Activated CD4-positive, alpha-beta memory T cell treated with anti-CD3 and anti-CD28 coated beads for 36 hours (primary cell): ENCODE measurements at places on chromosomes 6 and 20.

- DNase-seq: no peak
Observed at GRCh38 chr20:63356931-63357879, 3.9 kb downstream of the CHRNA4 start.

DNA sequence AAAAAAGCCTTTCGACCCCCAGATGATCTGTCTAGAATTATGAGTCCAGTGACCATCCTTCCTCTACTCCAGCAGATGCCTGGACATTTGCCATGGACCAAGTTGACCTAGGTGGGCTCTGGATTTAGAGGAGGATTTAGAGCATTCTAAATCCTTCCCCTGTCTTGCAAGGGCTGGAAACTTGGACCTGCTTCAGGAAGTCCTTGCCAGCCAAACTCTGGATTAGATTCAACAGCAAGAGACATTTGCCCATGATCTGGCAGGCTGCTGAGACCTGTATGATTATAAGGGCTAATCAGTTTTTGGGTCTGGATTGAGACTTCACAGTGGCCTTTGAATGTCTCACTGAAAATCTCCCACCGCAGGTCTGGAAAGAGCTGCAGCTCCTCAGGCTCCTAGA is 13.1 kb upstream of the HDGFL1 start:
- no peak for DNase-seq

- no peak for DNase-seq
Observed at GRCh38 chr6:107079429-107079828, 35.9 kb downstream of the BEND3 start.

DNA sequence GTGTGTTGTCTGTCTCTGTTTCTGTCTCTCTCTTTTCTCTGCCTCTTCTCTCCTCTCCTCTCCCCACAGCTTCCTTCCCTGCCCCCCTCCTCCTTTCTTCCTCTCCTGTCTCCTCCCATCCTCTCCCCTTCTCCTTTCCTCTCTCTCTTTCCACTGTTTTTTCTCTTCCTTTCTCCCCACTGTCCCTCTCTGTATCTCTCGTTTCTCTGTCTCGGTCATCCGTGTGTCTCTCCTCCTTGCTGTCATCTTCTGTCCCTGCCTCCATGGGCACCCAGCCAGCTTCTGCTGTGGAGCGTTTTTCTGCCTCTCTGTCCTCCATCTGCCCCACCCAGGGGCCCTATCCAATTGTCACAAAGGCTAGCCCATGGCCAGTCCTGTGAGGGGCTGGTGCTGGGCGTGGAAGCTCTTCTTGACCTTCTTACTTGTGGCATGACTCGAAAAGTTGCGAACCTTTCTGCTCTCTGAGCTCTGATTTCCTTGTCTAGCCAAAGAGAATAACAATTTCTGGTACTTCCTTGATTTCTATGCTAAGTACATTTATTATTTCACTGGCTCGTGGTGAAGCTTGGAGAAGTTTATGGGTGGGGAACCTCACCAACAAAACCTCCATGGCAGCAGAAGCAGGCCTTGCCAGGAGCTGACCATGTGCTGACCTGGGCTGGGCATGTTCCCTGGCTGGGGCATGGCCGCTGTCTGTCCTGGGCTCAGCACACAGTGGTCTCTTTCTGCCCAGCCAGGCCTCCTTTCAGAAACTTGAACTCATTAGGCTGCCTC is 69.3 kb downstream of the CEBPB start:
- DNase-seq: no peak

- DNase-seq: no peak
Observed at GRCh38 chr20:49361862-49362660, 84.2 kb upstream of the ZNFX1 start.

GRCh38 chr6:38192011-38192410 is 372.5 kb downstream of the ZFAND3 start:
- DNase-seq: no peak

DNA sequence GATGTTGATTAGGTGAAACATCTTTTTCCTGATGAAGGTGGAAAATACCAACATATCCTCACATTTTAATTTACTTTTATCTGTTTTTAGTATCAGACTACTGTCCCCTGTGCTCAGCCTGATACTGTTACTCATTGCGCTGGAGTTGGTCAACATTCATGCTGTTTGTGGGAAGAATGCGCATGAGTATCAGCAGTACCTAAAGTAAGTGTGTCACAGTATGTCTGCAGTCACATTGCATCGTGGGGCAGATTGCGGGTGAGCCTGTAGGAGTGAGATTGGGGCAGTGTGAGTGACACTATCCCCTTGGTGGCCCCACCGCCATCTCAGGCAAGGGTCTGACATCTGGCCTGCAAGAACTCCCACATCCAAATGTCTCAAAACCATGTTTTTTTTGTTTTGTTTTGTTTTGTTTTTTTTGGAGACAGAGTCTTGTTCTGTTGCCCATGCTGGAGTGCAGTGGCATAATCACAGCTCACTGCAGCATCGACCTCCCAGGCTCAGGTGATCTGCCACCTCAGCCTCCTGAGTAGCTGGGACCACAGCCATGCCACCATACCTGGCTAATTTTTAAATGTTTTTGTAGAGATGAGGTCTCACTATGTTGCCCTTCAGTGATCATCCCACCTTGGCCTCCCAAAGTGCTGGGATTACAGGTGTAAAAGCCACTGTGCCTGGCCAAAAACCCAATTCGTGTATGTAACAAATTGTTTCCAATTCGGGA is 27.8 kb downstream of the ERMARD start:
- no peak for DNase-seq

DNA sequence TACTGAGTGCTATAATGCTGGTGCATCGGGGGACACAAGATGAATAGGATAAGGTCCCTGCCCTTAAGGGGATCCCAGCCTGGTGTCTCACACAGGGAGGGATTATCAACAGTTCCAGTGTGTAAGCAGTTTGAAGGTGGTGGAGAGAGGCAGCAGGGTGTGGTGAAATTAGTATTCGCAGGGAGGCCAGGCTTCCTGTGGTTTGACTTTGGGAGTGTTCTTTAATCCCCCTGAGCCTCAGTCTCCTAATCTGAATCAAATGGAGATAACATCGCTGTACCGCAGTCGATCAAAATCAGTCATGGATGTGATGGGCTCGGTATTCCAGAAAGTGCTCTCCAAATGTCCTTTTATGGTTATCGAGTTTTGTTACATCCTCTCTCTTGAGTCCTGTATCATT is 288.1 kb upstream of the SUPT3H start:
- peak; percentile 38 for DNase-seq

GRCh38 chr20:17161673-17162481 is 65.0 kb upstream of the PCSK2 start:
- DNase-seq: no peak

- DNase-seq: no peak
Observed at GRCh38 chr6:163337958-163338357, 76.6 kb upstream of the QKI start.

DNA sequence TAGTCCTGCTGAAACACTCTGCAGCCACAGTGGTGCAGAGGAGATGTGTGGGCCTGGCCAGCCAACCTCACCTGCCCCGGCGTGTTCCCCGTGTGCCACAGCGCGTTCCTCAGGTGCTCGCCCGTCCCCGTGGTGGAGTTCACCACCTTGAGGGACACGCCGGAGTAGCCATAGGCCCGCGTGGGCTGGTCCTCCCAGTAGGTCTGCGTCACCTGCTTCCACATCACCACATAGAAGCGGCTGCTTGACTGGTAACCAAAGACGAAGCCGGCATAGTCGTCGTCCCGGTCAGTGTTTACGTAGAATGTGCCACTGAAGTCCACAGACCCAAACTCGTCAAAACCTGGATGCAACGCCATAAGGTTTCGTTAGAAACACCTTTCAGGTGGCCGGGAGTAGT is 31.5 kb downstream of the THBS2 start:
- DNase-seq: no peak

DNA sequence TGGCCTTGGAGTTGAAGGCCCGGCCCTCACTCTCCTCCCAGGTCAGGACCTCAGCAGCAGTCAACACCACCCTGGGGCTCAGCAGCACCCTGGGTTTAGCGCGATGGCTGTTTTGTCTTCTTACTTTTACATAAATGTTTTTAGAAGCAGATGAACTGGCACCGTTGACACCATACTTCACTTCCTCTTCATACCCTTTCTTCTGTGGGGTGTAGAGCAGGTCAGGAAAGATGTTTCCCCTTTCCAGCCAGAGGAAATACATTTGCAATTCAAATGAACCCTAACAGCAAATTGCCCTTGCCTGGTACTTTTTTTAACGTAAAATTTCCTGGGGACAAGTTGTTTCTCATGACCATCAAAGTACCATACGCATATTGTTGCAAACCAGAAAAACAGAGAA is 54.7 kb upstream of the SNX9 start:
- DNase-seq: no peak

DNA sequence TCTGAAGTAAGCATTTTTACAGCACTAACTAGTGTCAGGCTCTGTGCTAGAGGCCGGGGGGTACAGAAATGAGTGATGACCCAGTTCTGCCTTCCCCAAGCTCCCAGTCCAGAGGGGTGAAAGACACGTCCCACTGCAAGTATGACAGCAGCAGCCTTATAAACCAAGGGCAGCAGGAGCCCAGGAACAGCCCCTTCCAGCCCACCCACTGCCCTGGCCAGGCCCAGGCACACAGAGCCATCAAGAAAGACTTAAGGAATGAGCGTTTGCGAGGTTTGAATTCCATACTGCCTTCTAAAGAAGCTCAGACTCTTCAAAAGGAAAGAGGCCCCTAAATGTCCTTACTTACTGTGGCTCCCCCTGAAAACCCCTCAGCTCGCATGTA is 10.0 kb downstream of the TRERF1 start:
- DNase-seq: peak; percentile 62

GRCh38 chr20:25217161-25218108 is 21.9 kb downstream of the ENTPD6 start:
- no peak for DNase-seq

GRCh38 chr6:125586074-125586473 is 163.4 kb upstream of the HEY2 start:
- DNase-seq: no peak

- DNase-seq: no peak
Observed at GRCh38 chr6:38099221-38099620, 279.7 kb downstream of the ZFAND3 start.

DNA sequence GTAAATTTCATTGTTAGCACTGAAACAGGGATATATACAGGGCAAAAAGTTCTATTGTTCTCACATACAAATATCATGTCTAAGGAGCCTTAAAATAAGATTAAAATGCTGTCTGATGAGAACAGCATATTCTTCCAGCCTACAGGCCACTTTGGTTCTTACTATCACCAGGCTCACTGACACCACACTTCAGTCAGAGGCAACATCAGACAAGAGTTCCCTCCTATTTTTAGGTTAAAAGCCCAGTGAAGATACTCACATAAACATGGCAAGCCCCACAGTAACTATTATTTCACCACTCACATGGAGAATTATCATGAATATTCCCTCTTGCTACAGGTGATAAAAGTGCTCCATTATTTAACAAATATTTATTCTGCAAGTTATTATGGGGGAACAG is 175.8 kb downstream of the ISM1 start:
- DNase-seq: no peak

GRCh38 chr6:157248264-157248663 is 75.1 kb downstream of the TMEM242 start:
- no peak for DNase-seq

GRCh38 chr6:169388395-169389166 is 134.9 kb upstream of the THBS2 start:
- DNase-seq: no peak

GRCh38 chr6:15259766-15260098 is 13.9 kb downstream of the JARID2 start:
- no peak for DNase-seq

DNA sequence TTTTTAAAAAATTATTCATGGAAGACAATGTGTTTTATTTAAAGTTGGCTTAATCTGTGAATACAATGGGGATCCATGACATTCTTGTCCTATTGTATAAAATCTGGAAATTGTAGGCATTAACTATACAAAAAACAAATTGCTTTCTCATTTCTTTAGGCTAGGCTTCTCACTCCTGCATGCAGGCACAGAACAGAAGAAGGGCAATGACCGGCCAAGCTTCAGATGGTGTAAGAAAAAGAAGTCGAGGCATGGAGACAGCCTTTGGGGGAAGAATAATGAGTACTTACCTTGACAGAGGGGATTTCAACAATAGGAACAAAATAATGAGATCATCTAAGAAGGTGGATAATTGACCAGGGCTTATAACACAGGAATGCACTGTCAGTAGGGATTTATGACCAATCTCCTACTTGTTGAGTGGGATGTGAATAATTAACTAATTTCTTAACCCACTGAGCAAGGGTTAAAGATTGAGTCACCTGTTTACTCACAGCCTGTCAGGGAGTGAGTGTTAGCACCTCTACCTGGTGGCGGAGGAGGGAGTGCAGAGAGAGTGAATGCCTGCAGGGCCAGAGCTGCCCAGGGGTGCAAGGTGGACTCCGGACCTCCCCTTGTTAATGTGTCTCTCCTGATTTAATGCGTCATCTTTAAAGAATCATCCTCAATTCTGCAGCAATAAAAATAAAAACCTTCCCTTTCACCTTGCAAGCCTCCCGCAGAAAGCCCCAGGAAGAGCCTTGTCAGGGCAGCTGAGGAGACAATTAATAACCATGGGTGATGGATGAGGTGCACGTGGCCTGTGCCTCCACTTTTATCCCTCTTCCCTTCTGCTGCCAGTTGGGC is 3.9 kb downstream of the SLC22A2 start:
- no peak for DNase-seq

DNA sequence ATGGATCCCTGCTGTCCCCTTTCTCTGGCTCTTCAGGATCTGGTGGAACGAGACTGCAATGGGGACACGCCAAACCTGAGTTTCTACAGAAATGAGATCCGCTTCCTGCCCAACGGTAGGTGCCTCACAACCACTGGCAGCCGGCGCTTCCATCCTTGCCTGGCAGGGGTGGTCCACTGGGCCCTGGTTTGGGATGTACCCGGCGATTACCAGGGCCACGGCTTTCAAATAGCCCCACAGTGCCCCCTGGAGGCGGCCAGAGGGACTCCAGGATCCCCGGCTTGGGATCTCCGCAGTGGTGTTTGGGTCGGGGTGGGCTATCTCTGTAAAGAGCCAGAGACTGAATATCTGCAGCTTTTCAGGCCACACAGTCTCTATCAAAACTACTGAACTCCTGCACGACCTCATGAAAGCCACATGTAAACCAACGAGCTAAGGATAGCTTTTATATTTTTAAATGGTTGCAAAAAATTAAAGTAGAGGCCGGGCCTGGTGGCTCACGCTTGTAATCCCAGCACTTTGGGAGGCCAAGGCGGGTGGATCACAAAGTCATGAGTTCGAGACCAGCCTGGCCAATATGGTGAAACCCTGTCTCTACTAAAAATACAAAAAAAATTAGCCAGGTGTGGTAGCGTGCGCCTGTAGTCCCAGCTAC is 3.7 kb downstream of the OGFR start:
- DNase-seq: peak; percentile 80
